ENCODE measurements at places on chromosomes 12 and 14. TPM values are rescaled to one million over a fixed set of nuclear protein-coding genes. Genes with fewer than 3 reads are reported as not detected.

The MTERF2 gene
- 17.7 TPM for total RNA-seq

The SPTSSA gene
- 22.2 TPM for total RNA-seq

The NID2 gene
- 102 TPM for total RNA-seq

The TAS2R10 gene
- 7.8 TPM for total RNA-seq

The TAS2R9 gene
- total RNA-seq: 0.37 TPM

The NEUROD4 gene
- 0.11 TPM for total RNA-seq

The IL31 gene
- not detected for total RNA-seq

The MUCL1 gene
- total RNA-seq: not detected

The ANKS1B gene
- 43.7 TPM for total RNA-seq

The OR10P1 gene
- total RNA-seq: not detected

The TCL1B gene
- not detected for total RNA-seq

The STAC3 gene
- 13.5 TPM for total RNA-seq

The UNC79 gene
- total RNA-seq: 1.1 TPM

The SYNDIG1L gene
- not detected for total RNA-seq

The PTGER2 gene
- 4.8 TPM for total RNA-seq

The VRK1 gene
- total RNA-seq: 37.5 TPM

The ABCD2 gene
- total RNA-seq: 5.1 TPM

The ACSS3 gene
- total RNA-seq: 39.7 TPM

The NCOR2 gene
- total RNA-seq: 46.8 TPM

The SLC17A8 gene
- total RNA-seq: 0.95 TPM

The TPPP2 gene
- not detected for total RNA-seq

The ADAM21 gene
- not detected for total RNA-seq

The GMFB gene
- total RNA-seq: 120 TPM

The ACOT4 gene
- total RNA-seq: 1.6 TPM

The DCN gene
- total RNA-seq: 3,503 TPM

The KRT77 gene
- not detected for total RNA-seq

The MIP gene
- not detected for total RNA-seq

The SLC38A4 gene
- total RNA-seq: 8.8 TPM

The KLRK1 gene
- 1.3 TPM for total RNA-seq

The TOMM20L gene
- not detected for total RNA-seq

The RILPL1 gene
- 6.7 TPM for total RNA-seq
